Testis (tissue), 5 donors: ENCODE measurements at places on chromosomes 2 and 18. TPM values are rescaled to one million over a fixed set of nuclear protein-coding genes. Genes with fewer than 3 reads are reported as not detected.

DNA sequence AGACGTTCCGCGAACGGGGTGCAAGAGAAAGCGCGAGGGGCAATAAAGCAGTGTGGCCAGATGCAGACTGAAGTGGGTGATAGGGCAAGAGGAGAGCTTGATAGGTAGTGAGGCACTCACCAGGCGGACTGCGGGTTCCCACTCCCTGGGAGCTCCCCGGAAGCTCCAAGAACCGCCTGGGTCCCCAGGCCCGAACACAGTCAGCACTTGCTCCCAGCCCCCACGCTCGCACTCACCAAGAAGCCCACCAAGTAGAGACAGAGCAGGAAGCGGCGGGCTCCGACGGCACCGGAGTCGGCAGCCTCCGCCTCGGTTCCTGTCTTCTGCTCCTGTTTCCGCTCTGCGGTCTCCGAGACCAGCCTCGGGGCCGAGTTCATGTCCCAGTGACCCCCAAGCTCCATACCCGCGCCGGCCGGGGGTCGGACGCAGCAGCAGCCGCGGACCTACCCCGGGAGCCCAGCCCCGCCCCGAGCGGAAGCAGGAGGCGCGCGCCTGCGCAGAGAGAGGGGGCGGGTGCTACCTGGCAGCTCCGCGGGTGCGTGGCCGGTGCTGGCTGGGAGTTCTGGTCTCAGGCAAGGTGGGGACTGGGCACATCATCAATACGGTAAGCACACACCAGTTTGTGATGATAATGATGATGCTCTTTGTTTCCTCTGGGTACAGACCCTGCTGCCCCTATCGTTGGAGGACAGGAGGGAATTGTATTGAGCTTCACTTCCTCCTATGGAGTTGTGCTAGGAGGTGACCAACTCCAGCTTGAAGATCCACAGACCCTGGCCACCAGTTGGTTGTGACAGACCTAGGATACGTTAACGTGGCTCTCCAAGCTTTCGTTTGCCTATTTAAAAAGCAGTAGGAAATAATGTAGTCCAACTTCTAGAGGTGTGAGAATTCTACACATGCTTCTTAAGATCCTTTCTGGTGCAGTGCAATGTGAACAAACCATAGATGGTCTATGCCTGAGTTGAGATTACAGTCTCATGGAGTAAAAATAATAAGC is 25.1 kb upstream of the TMEM182 start:
- no peaks in the 10 kb centered on the region for H3K36me3 ChIP-seq
- H3K27me3 ChIP-seq, result no peaks in the 10 kb centered on the region
- DNase-seq, result peak; percentile 91
- H3K4me3 ChIP-seq, result peak overlapping the region; percentile 88
- H3K4me1 ChIP-seq, result peaks cover 7% of the 10 kb centered on the region

GRCh38 chr18:8744038-8744437 is 38.7 kb downstream of the MTCL1 start:
- no peak overlapping the region for H3K4me3 ChIP-seq
- H3K27me3 ChIP-seq, result no peaks in the 10 kb centered on the region
- H3K27ac ChIP-seq, result no peak overlapping the region
- H3K4me1 ChIP-seq, result no peaks in the 10 kb centered on the region
- DNase-seq, result no peak

Gene ANKRD36B
- total RNA-seq, result 114 TPM

GRCh38 chr2:55225481-55226020 is 6.5 kb downstream of the CLHC1 start:
- peaks cover 5% of the 10 kb centered on the region for H3K4me1 ChIP-seq
- H3K27me3 ChIP-seq, result no peaks in the 10 kb centered on the region
- no peak for DNase-seq
- no peak overlapping the region for H3K27ac ChIP-seq

Gene CNGA3
- 0.63 TPM for total RNA-seq

GRCh38 chr2:170713543-170714380 is 1.4 kb upstream of the SP5 start:
- H3K27me3 ChIP-seq, result no peaks in the 10 kb centered on the region
- H3K4me3 ChIP-seq, result peak overlapping the region; percentile 60
- DNase-seq, result no peak
- H3K27ac ChIP-seq, result no peak overlapping the region

GRCh38 chr2:168422584-168422983 is 33.5 kb upstream of the CERS6 start:
- no peak overlapping the region for H3K27ac ChIP-seq
- H3K36me3 ChIP-seq, result no peaks in the 10 kb centered on the region
- H3K27me3 ChIP-seq, result no peaks in the 10 kb centered on the region
- H3K4me1 ChIP-seq, result peaks cover 17% of the 10 kb centered on the region
- H3K4me3 ChIP-seq, result no peak overlapping the region
- no peak for DNase-seq

- no peak overlapping the region for H3K27ac ChIP-seq
- no peak overlapping the region for H3K4me3 ChIP-seq
- no peak for DNase-seq
- peaks cover 20% of the 10 kb centered on the region for H3K4me1 ChIP-seq
- H3K36me3 ChIP-seq, result no peaks in the 10 kb centered on the region
Measured at GRCh38 chr2:118010473-118010872, 3.4 kb downstream of the CCDC93 start.

DNA sequence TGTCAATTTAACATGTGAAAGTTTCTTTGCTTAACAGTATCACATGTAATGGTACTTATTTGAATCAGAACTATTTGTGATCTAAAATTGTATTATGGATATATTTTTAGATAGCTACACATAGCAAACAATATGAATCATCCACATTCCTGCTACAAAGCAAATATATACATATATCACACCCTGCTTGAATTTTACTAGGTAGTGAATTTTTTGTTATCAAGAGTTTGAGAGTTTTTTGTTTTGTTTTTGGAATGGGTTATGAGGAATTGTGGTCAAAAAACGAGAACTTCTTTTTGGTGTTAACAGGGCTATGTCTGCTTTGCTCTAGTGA is 635.7 kb downstream of the NRXN1 start:
- no peaks in the 10 kb centered on the region for H3K27me3 ChIP-seq
- H3K4me3 ChIP-seq, result no peak overlapping the region
- no peak for DNase-seq

GRCh38 chr2:10514743-10515142 is 66.6 kb upstream of the ODC1 start:
- no peaks in the 10 kb centered on the region for H3K4me1 ChIP-seq
- DNase-seq, result no peak

Gene AFF3
- total RNA-seq, result 34.4 TPM

Gene PPP1R1C
- 16.4 TPM for total RNA-seq

DNA sequence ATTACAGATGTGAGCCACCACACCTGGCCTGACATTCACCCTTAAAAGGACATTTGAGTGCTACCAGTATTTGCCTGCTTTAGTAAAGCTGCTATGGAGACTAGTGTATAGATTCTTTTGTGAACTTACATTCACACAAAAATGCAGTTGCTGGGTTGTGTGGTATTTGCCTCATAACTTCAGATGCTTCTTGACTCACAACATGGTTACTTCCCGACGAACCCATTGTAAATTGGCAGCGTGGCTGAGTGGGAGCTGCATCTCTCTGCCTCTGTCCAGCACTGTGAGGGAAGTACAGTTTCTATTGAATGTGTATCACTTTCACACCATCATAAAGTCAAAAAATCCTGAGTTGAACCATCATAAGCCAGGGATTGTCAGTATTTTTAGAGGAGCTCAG is 56.9 kb downstream of the RRM2 start:
- H3K27ac ChIP-seq, result no peak overlapping the region
- DNase-seq, result no peak
- H3K4me1 ChIP-seq, result no peaks in the 10 kb centered on the region

- no peaks in the 10 kb centered on the region for H3K27me3 ChIP-seq
- no peak for DNase-seq
- H3K27ac ChIP-seq, result no peak overlapping the region
Measured at GRCh38 chr2:121904656-121905055, 149.2 kb downstream of the TSN start.

DNA sequence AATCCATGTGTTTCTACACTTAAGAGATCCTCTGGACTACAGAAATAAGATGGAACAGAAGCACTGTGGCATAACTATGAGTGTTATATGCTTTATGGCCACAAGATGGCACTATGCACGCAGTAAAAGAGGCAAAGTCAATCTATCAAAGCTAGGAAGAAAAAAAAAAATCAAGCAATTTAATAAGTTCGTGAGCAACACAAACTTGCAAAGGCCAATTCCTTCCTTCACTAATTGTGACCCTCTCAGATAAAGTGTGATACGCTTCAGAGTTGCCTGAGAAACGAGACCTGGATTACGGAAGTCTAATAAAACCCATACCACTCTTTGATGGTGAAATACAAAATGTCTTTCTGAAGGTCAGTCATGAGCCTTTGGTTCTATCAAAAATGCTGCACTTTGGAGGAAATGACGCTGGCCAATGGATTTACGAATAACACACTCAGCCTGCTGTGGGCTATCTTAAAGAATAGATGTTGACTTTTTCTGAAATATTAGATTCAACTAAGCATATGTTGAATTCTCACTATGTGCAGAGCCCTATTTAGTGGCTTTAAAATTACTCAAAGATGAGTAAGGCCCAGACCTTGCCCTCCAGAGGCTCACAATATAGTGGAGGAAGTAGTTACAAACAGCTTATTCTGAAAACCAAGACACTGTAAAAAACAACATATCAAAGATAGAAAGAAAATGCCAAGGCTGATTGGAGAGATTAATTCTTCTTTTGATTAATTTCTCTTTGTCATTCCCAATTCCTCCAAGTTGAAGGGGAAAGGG is 35.5 kb upstream of the TTR start:
- peak overlapping the region; percentile 18 for H3K4me3 ChIP-seq
- H3K4me1 ChIP-seq, result no peaks in the 10 kb centered on the region
- no peaks in the 10 kb centered on the region for H3K27me3 ChIP-seq
- DNase-seq, result peak; percentile 62
- H3K36me3 ChIP-seq, result no peaks in the 10 kb centered on the region

DNA sequence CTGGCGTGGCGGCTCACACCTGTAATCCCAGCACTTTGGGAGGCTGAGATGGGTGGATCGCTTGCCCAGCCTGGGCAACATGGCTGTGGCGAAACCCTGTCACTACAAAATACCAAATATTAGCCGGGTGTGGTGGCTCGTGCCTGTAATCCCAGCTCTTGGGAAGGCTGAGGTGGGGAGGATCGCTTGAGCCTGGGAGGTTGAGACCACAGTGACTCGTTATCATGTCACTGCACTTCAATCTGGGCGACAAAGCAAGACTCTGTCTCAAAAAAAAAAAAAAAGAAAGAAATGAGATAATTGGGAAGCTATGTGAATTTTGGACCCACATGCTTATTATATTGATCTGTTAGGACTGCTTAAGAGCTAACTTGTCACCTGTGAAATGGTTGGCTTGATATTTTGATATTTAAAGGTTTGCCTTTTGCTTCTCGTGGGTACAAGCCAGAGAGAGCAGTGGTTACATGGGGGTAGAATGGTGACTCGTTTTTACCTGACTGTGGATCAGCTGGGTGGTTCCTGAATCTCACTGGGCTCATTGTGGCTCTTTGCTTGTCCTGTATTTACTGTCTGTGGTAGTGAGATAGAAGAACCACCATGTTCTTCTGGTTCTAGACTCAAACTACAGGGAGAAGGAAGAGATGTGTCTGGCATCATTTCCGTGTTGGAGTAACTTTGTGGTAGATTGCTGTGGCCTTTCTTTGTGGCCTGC is 28.9 kb downstream of the ZNF532 start:
- no peak overlapping the region for H3K27ac ChIP-seq
- no peak for DNase-seq
- peaks cover 10% of the 10 kb centered on the region for H3K4me1 ChIP-seq
- H3K4me3 ChIP-seq, result no peak overlapping the region
- H3K36me3 ChIP-seq, result no peaks in the 10 kb centered on the region

DNA sequence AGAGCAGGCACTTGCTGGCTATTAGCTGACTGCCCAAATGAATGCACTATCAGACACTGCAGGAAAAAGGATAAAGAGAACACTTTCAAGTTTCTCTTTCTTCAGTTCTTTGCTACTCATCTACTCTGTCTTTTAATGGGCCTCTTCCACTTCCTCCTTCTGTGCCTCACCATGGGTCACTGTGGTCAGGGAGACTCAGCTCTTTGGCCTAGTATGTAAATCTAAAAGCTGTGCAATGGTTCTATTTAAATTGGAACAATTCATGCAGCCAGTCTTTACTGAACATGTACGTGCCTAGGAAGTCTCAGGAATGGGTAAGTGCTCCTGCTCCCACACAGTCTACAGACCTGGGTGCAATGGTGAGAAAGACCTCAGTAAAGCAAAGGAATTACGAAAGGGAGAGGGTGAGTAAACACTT is 79.1 kb upstream of the DNMT3A start:
- H3K27ac ChIP-seq, result no peak overlapping the region
- DNase-seq, result no peak
- no peaks in the 10 kb centered on the region for H3K36me3 ChIP-seq
- H3K4me3 ChIP-seq, result no peak overlapping the region
- H3K27me3 ChIP-seq, result no peaks in the 10 kb centered on the region

- no peaks in the 10 kb centered on the region for H3K27me3 ChIP-seq
- H3K27ac ChIP-seq, result no peak overlapping the region
- no peak for DNase-seq
- H3K36me3 ChIP-seq, result no peaks in the 10 kb centered on the region
Measured at GRCh38 chr2:174753038-174753633, 11.1 kb downstream of the CHRNA1 start.

GRCh38 chr18:67455890-67456501 is 60.5 kb downstream of the DSEL start:
- H3K36me3 ChIP-seq, result no peaks in the 10 kb centered on the region
- H3K27me3 ChIP-seq, result no peaks in the 10 kb centered on the region
- no peak overlapping the region for H3K27ac ChIP-seq
- no peaks in the 10 kb centered on the region for H3K4me1 ChIP-seq
- DNase-seq, result no peak

- H3K27me3 ChIP-seq, result no peaks in the 10 kb centered on the region
- H3K4me3 ChIP-seq, result no peak overlapping the region
- H3K4me1 ChIP-seq, result peaks cover 48% of the 10 kb centered on the region
Measured at GRCh38 chr2:43307046-43307445, 80.6 kb upstream of the ZFP36L2 start.

- no peaks in the 10 kb centered on the region for H3K27me3 ChIP-seq
- no peak overlapping the region for H3K4me3 ChIP-seq
- H3K4me1 ChIP-seq, result peaks cover 26% of the 10 kb centered on the region
- DNase-seq, result no peak
- H3K27ac ChIP-seq, result no peak overlapping the region
Measured at GRCh38 chr2:43461453-43462073, 134.3 kb downstream of the THADA start.

Gene ARHGAP25
- total RNA-seq, result 6.2 TPM

Gene GPR155
- total RNA-seq, result 3.6 TPM
